Smooth muscle cell of the brain vasculature (primary cell): ENCODE measurements at places on chromosomes 3 and 15.

- no peak for DNase-seq
Observed at GRCh38 chr15:22887157-22887951, 48.9 kb downstream of the NIPA2 start.

DNA sequence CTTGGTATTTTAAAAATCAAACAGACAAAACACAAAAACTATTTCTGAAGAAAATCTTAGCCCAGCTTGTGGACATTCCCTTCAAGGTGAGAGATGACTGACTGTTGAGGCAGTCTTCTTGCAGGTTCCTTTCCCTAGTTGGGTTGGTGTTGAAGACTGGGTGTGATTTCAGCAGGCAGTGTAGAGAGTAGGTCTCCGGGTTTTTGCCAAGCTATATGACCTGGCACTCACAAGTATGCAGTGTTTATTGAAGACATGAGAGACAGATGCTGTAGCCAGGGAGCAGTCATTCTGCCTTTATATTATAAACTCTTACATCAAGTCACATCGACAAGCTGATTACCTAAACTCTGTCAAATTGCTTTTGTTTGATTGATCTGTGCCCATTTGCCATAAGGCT, 17.5 kb downstream of the SENP8 start:
- DNase-seq: no peak

GRCh38 chr3:105368566-105369499, 2.1 kb downstream of the ALCAM start:
- DNase-seq: no peak

DNA sequence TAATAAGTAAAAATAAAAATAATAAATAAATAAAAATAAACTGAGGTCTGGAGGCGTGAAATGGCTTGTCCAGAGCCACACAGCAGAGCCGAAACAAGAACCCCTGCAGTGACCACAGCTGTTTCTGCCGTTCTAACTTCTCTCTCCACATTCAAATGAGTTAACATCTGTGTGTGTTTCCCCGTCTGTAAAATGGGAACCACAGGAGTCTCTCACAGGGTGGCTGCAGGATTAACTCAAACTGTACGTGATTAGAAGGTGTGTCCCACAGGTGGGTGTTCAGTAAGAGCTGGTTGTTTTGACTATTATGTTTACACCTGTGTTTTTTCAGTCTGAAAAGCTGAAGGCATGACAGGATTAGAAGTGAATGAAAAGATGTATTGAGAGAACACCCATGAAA, 27.0 kb upstream of the MUC4 start:
- DNase-seq: no peak

GRCh38 chr3:130934442-130935089, 40.7 kb downstream of the ATP2C1 start:
- DNase-seq: no peak

- peak; percentile 75 for DNase-seq
Observed at GRCh38 chr15:71237456-71238188, 122.4 kb downstream of the THSD4 start.

- DNase-seq: no peak
Observed at GRCh38 chr15:64527263-64527984, 67.0 kb downstream of the ZNF609 start.

DNA sequence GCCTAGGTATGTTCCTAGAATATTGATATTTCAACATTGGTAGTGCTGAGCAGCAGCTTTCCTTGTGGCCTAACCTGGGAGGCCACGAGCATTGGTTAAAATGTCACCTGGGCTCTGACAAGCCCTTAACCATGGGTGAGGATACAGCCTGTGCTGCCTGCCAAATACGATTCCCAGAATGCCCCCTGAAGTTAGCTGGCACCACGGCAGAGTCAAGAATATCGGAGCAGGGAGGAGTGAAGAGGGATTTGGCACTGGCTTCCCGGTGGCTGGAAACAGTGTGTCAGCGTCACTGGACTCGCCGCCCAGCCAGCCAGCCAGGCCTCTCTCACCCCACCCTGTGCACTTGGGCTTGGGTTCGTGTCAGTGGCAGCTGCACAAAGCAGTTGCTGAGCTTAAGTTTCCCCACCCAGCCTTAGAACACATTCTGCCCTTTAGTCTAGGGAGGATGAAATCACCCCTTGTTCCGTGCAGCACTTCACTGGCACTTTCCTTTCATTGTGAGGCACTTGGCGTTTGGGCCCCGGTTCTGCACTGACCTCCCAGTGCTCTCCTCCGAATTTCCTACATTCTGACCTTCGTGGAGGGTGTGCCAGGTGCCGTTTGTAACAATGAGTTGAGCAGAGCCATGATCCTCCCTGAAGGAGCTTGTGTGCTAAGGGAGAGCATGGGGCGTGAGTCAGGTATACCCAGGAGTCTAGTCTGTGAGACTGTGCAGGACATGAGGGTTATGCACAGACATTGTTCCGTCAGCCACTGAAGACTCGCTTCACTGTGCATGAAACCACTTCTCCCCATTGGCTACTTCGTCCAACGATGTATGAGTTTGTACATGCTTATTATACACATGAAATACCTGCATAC, 152.8 kb upstream of the BHLHE40 start:
- no peak for DNase-seq

DNA sequence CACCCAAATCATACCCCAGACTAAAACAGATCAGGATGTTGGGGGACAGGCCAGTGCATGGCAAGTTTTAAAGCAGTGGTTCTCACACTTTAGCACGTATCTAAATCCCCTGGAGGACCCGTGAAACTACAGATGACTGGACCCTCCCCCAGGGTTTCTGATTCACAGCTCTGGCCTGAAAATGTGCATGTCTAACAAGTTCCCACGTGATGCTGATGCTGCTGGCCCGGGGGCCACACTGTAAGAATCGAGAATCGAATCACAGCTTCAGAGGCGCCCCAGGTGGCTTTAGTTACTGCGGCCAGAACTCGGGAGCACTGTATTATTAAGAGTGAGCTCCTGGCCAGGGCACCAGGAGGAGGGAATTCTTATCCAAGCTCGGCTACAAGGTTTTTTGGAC, 11.6 kb downstream of the ADAMTS17 start:
- no peak for DNase-seq

GRCh38 chr3:45817831-45818522, 21.6 kb upstream of the SLC6A20 start:
- peak; percentile 24 for DNase-seq

DNA sequence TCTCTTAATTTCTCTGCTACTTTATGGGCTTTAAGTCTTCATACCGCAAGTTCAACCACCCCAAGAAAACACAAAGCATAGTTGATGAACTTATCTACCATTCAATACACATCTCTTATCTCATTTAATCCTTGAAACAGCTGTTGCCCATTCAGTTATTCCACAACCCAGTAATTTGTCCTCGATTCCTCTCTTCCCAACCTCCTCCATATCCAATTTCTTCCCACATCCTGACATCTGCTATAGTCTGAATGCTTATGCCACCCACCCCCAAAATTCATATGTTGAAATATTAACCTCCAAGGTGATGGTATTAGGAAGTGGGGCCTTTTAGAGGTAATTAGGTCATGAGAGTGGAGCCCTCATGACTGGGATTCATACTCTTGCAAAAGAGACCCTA, 345.4 kb downstream of the ERC2 start:
- no peak for DNase-seq

DNA sequence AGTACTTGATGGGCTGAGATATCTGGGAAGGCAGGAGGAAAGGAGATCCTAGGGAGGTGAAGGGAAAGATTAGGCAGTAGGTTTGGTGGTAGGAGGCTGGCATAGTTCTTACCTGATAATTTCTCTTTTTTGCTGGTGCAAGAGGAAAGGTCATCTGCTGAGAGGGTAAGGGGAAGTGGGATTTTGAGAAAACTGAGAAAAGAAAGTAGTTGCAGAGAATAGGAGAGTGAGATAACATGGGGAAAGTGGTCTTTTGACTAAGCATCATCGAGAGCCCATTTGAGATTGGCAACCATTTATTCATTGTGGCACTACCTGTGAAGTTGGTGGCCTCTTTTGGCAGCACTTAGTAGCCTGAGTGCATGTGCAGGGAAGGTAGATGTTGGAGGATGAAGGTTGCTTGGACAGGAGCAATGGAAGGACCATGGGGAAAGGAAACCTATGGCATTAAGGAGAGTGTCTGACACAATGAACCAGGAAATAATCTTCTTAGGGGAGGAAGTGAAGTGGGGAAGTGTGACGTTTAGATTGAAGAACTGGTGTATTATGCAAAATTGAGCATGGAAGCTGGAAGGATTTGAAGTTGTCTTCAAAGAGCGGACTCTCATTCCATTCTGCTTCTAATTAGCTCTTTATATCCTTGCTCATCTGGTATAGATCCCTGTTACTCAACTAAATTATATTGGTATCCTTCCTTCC, 21.9 kb upstream of the USP13 start:
- DNase-seq: no peak

DNA sequence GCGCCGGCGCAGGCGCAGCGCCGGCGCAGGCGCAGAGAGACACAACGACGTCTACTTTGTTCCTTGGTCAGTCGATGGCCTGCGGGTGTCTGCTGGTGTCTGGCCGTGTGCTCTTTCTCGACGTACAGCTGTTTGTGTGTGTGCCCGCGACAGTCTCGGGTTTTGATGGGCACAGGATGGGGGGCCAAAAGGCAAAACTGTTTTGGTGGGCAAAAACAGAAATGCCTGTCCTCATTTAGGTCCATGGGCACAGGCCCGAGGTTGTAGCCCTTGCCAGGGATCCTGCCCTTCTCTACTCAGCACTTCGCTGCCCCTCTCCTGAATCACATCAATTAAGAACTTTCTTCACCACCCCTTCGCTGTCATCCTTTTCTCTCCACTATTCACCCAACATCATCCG, 184.8 kb upstream of the CHL1 start:
- DNase-seq: no peak

- DNase-seq: no peak
Observed at GRCh38 chr3:100032243-100032642, 82.1 kb downstream of the FILIP1L start.

- DNase-seq: no peak
Observed at GRCh38 chr15:99135194-99135593, 30.3 kb downstream of the SYNM start.

- DNase-seq: peak; percentile 62
Observed at GRCh38 chr3:43001094-43001553, 22.0 kb downstream of the GASK1A start.

GRCh38 chr3:146543461-146544001, 876 bp downstream of the PLSCR1 start:
- DNase-seq: no peak

GRCh38 chr3:45936261-45936660, 7.0 kb upstream of the CXCR6 start:
- no peak for DNase-seq
